ENCODE measurements at places on chromosomes 6 and 20.

DNA sequence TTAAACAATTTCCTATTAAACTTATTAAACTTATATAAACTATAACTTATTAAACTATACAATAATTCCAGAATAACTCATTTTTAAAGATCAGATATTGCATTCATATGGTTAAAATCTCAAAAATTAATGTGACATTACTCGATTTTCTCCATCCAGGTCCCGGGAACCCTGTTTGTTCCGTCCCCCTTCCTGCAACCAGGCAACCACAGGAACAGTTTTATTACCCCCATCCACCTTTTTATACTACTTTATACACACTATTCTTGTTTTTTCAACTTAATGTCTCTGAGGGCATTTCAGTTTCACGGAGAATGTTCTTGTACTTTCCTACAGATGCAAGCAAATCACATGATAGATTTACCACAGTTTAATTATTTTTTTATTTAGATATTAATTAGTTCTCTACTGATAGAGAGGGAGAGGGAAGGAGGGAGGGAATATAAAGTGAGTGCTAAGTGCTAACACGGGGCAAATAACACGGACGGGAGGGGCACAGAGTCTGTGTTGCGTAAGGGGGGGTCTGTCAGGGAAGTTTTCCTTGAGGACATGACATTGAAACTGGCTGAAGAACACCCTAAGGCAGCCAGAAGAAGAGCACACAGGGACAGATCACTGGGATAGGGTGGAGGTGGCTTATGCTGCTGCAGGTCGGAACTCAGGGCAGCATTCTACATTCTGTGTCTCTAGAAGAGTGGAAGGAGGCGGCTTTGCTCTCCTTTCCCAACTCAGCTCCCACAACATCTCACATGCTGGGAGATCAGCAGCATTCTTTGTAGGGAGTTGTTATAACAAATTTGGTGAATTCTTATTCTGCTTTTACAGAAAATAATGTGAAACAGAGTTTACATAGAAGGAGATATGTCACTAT lies 225.2 kb downstream of the FOXC1 start:
- DNase-seq = no peak

DNA sequence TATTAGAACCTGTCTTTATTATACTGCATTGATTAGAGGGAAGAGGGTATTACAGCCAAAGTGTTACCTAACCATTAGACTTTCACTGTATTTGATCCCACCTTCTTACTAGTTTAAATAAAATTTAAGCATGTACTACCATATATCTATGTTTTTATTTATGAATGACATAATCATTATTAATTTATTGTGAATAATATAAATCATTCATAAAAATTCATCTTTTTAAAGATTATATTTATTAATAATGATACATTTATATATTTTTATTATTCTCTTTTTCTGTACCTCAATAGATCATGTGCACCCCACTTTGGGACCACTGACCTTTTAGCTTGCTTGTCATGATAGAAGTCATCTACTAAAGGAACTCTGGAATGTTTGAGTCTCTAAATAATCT lies 223.5 kb upstream of the MARCKS start:
- no peak for DNase-seq

GRCh38 chr6:167840160-167840525 lies 13.4 kb downstream of the AFDN start:
- DNase-seq = no peak

DNA sequence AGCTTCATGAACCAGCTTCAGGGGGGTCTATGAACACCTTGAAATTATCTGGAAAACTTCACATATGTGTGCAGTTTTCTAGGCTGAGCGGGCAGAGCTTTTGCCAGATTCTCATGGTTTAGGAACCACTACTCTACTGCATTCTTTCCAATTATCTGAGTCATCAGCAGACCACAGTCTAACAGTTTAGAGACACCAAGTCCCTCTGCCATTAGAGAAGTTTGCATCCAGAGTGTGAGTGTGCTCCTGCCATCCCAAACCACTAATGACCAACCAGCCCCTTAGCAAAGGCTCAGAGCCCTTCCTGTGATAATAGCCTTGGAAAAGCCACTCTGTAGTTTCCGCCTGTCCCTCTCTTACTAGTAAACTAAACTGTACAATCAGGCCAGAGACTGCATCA lies 96.8 kb downstream of the PHACTR1 start:
- peak; percentile 82 for DNase-seq

GRCh38 chr6:143782481-143782880 lies 60.7 kb upstream of the LTV1 start:
- DNase-seq = no peak

DNA sequence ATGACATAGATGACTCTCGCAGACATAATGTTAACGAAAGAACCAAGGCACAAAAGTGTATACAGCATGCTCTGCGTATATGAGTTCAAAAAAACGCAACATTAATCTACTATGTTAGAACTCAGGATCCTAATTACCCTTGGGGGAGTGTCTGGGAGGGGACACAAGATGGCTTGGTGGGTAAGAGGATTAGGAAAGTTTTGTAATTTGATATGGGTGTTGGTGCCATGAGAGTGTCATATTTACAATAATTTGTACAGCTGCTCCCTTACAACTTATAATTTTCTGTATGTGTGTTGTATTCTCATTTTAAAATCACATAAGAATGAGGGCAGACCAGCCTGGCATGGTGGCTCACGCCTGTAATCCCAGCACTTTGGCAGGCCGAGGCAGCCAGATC lies 38.6 kb downstream of the TFEB start:
- no peak for DNase-seq

DNA sequence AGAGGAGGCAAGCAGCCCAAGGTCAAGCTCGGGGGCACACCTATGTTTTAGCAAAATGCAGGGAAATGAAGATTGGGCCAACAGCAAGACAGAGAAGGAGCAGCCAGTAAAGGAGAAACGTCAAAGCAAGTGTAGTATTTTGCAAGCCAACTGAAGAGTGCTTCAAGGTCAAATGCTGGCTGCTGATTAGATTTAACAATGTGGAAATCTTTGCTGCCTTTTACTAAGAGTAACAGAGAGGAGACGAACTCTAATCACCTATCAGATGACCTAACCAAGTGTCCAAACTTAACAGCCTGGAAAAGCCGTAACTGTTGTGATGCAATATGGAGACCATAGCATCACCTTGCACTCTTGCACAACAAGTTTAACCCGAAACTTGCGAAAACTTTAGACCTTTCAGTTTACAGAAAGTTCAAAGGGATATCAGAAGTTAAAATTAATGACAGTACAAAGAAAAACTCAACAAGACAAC lies 30.4 kb downstream of the AKIRIN2 start:
- DNase-seq = no peak

DNA sequence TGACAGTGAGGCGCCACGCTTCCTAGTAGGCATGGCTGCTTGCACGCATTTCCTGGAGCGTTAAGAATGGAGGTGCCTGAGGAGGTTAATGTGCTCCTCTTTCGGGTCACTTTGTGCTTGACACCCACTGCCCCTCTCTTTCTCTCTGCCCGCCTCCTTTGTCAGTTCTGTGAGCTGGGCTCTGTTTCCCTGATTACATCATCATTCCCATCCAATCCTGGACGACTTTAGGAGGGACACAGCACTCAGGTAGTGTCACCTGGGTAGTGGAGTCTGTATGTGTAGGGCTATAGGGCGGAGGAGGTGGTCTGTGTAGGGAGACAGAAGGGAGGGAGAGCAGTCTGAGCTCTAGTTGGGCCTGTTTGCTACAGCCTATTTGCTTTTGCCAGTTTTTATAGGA lies 136.8 kb downstream of the JARID2 start:
- no peak for DNase-seq

GRCh38 chr6:73903155-73903554 lies 207.2 kb downstream of the CD109 start:
- no peak for DNase-seq

DNA sequence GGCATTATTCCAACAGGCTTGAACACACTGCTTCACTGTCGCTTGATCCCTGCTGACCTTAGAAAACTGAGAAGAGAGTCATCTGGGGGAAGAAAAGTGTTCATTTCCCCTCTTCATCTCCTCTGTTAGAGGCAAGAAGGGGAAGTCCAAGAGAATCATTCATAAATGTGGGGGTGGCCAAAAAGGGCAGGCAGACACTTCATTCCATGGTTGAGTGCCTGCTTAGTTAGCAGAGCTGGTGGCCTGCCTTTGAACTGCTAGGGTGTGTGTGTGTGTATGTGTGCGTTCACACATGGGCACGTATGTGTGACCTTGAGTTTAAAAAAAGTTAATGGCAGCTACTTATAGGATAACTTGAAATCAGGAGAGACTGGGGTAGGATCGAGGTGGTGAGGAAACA lies 39.4 kb upstream of the RFPL4B start:
- no peak for DNase-seq

DNA sequence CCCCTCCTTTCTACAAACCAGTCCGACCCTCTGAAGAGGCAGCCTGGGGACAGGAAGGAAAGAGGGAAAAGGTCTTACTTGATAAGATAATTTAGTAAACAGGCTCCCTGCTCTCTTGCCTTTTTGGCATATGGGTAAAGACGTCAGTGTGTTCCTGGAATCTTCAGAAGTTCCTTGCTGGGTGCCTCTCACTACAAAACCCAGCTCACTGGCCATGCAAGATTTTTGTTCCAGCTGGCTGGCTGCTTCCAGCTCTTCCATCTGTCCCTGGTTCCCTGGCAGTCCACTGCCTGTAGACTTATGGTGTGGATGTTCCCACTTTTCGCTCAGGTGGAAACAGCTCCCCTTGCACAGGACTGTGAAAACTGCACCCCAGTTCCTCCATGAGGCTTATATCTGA lies 57.4 kb downstream of the MOCS1 start:
- DNase-seq = no peak

- DNase-seq = no peak
Measured at GRCh38 chr6:67698534-67698933, 936.5 kb upstream of the ADGRB3 start.

GRCh38 chr6:33490198-33490597 lies 35.8 kb downstream of the ZBTB9 start:
- DNase-seq = no peak

GRCh38 chr20:31662372-31662854 lies 24.7 kb downstream of the COX4I2 start:
- DNase-seq = no peak

GRCh38 chr6:82686719-82687118 lies 323.1 kb downstream of the TPBG start:
- DNase-seq = no peak

DNA sequence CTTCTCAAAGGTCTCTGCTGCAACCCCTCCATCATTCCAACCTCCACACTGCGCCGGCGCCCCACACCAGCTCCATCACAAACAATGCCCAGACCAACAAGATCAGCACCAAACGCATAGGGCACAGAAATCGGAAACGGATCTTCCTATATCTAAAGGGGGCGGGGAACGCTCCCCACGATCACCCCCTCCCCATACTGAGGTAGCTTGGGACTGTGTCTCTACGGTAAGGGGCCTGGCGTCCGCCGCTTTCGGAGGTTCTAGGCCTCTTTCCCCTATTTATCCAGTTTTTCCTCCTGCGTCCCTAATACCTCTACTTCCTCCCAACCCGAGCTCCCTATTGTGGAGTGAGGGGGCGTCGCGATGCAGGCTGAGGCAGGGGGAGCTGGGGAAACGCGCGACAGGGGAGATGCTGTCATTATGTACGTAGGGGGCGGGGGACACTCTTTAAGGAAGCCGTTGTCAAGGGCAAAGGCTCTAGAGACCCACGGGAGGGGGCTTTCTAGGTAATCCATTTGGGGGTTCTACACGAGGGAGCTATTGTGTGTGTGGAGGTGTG lies 909 bp downstream of the DNAAF9 start:
- DNase-seq = peak; percentile 10

DNA sequence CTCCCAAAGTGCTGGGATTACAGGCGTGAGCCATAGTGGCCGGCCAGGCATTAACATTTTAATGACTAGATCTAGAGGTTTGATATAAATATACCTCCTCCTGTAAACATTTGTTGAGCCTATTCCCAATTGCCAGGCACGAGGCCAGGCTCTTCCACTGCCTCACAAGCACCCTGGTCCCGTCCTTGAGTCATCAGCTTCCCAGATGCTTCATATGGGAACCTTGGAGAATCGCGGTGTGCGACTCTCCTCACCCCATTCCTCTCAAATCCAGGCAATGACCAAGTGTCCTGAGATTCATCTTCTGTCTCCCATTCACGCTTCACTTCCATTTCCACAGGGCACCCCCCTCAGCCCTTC lies 35.9 kb upstream of the PIM1 start:
- DNase-seq = peak; percentile 97

DNA sequence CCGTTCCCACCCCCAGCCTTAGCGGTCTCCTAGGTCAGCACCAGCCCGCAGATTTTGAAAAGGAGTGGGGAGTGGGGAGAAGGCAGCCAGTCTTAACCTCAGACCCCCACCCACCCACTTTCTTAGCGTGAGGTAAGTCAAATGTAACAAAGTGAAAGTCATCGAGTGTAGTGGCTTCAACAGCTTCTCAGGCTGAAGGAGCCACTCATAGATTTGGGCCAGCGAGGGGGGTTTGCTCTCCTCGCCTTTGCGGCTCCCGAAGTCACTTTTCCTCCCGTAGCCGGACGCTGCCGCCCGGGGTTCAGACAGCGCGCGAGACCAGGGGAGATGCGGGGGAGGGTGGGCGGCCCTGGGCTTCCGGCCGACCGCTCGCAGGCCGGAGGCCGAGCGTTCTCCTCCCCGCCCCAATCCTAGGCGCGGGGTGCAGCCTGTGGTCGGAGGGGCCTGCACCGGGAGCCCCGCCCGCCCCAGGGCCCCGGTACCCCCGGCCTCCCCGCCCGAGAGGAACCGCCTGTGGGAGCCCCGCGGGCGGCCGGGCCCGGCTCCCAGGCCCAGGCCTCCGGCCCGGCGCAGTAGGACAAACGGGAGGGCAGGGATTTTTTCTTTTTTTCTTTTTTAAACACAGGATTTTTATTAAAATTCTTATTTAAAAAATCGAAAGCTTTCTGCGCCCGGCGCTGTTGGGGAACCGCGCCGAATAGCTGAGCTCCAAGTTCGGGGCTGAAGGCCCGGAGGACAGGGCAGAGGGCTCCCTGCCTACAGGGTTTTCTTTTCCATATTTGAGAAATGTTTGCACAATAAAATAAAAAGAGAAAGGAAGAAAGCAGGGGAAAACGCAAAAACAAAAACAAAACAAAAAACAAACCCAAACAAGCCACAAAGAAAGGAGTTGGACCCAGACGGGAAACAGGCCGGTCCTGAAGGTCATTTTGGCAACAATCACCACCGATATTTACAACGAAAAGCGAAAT lies 3.2 kb downstream of the NKX2-2 start:
- peak; percentile 38 for DNase-seq

- DNase-seq = peak; percentile 82
Measured at GRCh38 chr6:24908650-24909035, 27.1 kb downstream of the RIPOR2 start.

DNA sequence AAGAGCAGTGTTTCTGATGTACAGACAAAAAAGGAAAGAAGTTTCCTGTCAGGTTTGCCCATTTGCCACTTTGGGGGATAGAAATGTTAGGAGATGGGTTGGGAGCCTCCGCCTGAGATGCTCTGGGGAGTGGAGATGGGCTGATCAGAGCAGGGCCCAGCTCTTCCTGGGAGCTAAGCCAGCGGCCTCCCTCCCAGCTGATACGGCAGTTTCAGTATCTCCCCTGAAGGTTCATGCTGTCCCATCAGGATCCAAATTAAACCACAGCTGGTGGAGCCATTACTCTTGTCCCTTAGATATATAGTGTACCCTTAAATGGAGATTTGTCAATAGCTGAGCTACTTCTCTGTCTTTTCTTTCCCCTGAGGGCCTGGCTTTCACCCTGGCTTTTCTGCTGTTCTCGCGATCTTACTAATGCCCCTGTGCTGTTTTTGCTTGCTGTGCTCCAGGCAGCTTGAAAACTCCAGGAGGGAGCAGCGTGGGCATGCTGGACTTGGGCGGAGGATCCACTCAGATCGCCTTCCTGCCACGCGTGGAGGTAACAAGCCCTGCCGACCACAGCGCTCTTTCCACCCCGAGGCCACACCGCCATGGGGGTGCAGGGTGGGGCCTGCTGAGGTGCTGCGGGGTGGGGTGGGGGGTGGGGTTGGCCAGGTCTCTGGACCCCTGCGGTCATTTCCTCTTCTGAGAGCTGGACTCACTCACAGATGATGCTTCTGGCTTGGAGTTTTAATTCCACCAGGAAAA lies 20.9 kb downstream of the ENTPD6 start:
- DNase-seq = no peak

Measured in EL (cell line).